ENCODE measurements at places on chromosomes 6 and 20. TPM values are rescaled to one million over a fixed set of nuclear protein-coding genes. Genes with fewer than 3 reads are reported as not detected.
A peak's percentile ranks its signal among the peaks of the same experiment; 100 is the strongest.

DNA sequence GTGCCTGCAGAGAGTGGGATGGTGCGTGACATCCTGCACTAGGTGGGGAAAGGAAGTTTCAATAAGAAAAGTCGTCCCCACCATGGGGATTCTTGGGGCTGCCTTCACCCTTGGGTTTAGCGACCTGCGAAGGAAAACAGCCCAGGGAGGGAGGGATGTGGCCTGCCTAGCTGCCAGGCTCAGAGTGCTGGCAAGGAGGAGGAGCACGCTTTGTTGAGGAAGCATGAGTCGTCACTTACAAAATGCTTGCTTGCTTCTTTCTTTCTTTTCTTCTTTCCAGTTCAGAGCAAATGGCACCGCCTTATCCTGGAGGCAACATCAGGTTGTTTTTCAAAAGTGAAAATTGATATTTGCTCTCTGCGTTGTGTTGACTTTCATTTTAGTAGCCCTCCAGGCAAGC is 123.2 kb downstream of the TFAP2C start:
- DNase-seq = no peak

- DNase-seq = no peak
Observed at GRCh38 chr6:38580030-38580429, 59.7 kb downstream of the BTBD9 start.

MOG gene
- not detected for total RNA-seq

DNA sequence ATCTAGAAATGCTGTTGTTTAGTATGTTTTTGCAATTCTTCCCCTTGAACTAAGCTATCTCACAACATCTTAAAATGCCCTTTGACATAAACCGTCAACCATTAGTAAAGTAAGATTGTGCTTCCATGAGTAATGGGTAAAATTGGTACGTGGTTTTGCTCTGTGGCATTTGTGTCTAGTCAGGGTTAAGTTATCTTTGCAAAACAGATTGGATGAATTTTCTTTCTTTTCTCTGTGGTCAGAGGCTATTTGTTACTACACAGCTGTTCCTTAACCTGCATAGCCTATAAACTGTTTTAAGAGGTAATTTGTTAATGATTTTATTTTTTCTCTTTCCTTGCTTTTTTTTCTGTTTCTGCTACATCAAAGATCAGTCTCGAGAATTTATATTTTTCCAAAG is 75.4 kb downstream of the RPP40 start:
- DNase-seq = no peak

- no peak for DNase-seq
Observed at GRCh38 chr20:53359425-53359824, 234.2 kb downstream of the ZNF217 start.

- no peak for DNase-seq
Observed at GRCh38 chr20:50572938-50573777, 63.0 kb downstream of the PTPN1 start.

- DNase-seq = no peak
Observed at GRCh38 chr6:38824243-38824894, 109.3 kb downstream of the DNAH8 start.

DNA sequence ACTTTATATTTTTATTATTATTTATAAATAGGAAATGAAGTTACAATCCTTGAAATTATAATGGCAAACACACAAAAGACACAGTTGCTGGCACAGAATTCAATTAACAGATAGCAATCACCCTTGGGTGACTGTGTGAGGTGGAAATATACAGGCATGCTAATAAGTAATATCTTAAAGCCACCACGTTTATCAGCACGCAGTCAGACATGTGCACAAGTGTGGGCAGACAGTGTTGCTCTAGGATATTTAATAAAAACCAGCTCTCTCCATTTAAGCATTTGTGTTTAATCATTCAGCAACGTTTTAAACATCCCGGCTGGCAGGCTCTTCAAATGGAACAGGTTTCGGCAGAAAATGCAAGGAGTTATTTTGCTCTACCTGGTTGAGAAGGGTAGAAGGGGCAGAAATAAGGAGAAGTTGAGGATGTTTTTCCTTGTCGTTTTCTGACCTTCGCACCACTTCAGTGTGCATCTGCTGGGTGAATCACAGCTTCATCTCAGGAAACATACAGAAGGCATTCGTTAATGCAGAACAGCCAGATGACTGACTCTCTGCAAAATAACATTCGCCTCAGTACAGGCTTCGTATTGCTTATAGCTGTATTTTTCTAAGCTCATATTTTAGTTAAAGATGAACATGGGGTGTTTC is 585.1 kb downstream of the QKI start:
- DNase-seq = no peak

DNA sequence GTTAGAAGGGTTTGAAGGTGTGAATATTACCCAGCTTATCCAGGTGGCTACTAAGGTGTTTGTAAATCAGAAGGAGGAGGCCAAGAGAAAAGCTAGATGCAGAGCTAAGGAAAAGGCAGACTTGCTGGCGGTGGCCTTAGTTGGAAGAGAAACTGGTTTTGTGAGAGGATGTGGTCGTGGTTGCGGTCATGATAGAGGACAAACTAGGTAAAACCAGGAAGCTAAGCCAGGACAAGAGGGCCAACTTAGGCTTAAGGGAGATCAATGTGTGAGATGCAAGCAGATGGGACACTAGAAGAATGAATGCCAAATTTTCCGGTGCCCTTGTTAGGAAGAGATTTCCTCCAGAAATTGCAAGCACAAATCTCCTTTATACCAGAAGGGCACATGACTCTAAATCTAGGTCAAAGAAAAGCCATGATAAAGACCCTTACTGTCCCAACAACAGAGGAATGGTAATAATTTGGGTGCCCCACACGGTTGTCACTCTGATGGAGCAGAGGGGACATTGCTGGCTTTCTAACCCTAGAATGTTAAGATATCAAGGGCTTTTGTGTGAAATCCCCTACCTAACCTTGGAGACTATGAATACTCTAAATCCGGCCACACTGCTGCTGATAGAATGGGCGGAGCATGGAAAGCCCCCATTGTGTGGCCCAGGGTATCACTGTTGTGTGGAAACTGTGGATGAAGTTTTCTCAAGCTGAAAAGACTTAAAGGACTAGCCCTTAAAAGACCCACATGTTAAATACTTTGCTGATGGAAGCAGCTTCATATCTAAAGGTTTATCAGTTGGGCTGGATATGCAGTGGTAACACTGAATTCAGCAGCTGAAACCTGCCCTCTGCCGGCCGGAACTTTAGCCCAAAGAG is 7.8 kb downstream of the IL22RA2 start:
- peak; percentile 38 for DNase-seq

LMBRD1 gene
- total RNA-seq = 41.0 TPM

VWA7 gene
- 2.4 TPM for total RNA-seq

DNA sequence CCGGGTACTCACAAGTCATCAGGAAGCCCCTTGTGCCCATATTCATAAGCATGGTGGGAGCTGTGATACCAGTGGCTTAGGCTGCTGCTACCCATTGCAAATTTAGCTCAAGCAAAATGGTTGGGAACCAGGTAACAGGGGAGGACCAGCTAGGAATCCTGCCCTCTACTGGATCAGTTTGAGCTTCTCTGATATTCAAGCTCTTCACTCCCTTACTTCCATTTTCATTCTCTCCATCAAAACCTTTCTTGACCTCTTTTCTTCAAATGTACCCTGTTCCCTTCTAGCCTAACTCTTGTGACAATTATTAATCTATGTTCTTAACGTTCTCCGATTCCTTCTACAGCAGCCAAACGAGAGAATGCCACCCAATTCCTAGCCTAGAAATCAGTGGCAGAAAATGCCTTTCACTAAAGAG is 9.7 kb downstream of the NOL7 start:
- no peak for DNase-seq

- DNase-seq = no peak
Observed at GRCh38 chr20:4782378-4782772, 60.7 kb downstream of the PRND start.

GCLC gene
- 39.0 TPM for total RNA-seq

COL10A1 gene
- not detected for total RNA-seq

DNA sequence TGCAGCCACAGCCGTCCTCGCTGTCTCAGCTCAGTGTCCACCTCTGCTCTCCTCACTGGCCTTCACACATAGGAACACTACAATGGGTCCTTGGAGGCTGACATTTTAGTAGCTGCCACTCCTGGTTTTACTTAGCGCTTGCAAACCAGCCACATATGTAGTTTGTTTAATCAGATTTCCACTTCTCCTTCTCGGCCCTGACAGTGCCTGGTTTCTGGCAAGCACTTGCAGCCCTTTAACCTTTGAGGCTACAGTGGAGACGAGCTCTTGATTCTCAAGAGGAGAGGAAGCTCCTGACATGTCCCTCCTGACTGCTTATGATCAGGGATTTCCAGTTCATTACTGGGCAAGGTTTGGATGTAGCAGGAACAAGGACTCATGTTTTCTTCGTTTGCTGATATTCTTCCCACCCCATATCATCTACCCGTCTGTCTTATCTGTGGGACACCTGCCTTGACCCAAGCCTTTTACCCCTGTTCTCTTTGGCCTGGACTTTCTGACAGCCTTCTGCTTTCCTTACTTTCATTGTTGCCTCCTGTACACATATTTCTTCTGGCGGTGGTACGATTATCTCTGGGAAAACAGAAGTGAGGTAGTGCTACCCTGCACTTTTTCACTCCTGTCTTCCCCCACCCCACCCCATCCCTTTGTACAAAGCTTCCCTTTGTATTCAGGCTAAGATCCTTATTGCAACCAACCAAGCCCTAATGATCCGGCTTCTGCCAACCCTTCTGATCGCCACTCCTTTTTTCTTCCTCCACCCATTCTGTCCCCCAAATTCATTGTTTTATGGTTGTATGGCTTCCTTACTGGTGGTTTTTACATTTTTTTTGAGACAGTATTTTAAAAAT is 31.2 kb downstream of the CEP43 start:
- no peak for DNase-seq

TMEM244 gene
- not detected for total RNA-seq

Measured in natural killer cell (primary cell).